ENCODE measurements at places on chromosomes 4 and X. TPM values are rescaled to one million over a fixed set of nuclear protein-coding genes. Genes with fewer than 3 reads are reported as not detected.

NPNT gene
- total RNA-seq = 2.6 TPM

GRCh38 chr4:156390599-156391324 is 437.1 kb upstream of the CTSO start:
- no peak for DNase-seq

EGF gene
- total RNA-seq = 20.1 TPM

DNA sequence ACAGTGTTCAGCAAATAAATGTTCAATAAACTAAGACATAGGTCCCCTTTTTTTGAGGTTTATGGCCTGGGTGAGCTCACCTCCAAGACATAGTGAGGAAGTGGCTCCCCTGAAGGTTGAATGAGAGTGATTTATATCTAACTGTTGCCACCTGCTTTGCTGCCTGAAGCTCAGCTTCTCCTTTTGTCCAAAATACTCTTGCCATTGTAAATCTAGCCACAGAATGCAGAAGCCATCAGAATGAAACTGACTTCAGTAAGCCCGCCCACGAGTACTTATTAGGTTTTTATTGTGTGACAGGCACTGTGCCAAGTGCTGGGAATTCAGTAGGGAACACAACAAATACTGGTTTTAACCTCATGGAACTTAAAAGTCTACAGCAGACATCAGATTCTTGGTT is 18.0 kb downstream of the SPINK2 start:
- no peak for DNase-seq
